ENCODE measurements at places on chromosomes 13 and 19. TPM values are rescaled to one million over a fixed set of nuclear protein-coding genes. Genes with fewer than 3 reads are reported as not detected.
A peak's percentile ranks its signal among the peaks of the same experiment; 100 is the strongest.

CEACAM20 gene
- 0.60 TPM for total RNA-seq

CDADC1 gene
- 14.9 TPM for total RNA-seq

LGALS7B gene
- total RNA-seq, result not detected

ANGPTL4 gene
- 1.7 TPM for total RNA-seq

MAB21L1 gene
- total RNA-seq, result 0.41 TPM

OR2Z1 gene
- not detected for total RNA-seq

FCER2 gene
- total RNA-seq, result not detected

KLK15 gene
- total RNA-seq, result not detected

PSPC1 gene
- total RNA-seq, result 71.2 TPM

CD22 gene
- total RNA-seq, result 264 TPM

TMIGD2 gene
- total RNA-seq, result not detected

DNA sequence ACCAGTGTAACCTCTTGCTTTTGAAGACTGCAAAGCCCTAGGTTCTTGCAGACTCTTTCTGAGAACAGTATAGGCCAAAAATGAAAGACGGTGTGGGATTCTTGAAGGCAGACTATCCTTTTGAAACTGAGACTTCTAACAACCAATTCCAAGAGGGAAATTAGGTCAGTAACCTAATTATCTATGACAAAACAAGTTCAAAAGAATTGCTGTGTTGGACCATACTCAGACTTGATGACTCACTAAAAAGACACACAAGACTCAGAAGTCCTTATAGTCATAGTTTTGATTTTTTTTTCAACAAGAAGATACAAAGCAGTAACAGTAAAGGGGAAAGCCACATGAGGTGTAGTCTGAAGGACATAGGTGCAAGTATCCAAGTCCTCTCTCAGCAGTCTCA, 624.0 kb upstream of the GPC6 start:
- no peak for DNase-seq
- H3K4me3 ChIP-seq, result no peak overlapping the region
- no peaks in the 10 kb centered on the region for H3K27me3 ChIP-seq
- H3K4me1 ChIP-seq, result no peaks in the 10 kb centered on the region

DNA sequence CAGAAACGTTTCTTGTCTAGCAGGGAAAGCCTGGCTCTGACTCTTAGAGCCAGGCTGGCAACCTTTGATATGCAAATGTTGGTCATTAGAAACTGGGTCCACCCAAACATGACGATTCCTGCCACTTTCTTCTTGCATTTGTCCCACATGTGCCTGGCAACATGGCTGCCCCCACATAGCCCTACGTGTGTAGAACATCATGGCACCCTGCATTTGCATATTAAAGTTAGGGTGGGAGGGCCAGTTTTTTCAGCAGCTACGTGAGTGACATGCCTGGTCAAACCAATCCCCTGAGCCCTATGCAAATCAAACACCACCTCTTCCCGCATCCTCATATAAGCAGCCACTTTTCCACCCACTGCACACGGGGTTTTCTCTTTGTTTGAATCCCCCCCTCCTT, 95.0 kb downstream of the LIG4 start:
- no peaks in the 10 kb centered on the region for H3K27me3 ChIP-seq
- no peaks in the 10 kb centered on the region for H3K4me1 ChIP-seq
- no peak for DNase-seq

- no peaks in the 10 kb centered on the region for H3K4me1 ChIP-seq
- H3K27ac ChIP-seq, result no peak overlapping the region
- no peaks in the 10 kb centered on the region for H3K36me3 ChIP-seq
- no peaks in the 10 kb centered on the region for H3K27me3 ChIP-seq
- DNase-seq, result no peak
Measured at GRCh38 chr19:51811344-51811743, 16.4 kb downstream of the FPR3 start.

DNA sequence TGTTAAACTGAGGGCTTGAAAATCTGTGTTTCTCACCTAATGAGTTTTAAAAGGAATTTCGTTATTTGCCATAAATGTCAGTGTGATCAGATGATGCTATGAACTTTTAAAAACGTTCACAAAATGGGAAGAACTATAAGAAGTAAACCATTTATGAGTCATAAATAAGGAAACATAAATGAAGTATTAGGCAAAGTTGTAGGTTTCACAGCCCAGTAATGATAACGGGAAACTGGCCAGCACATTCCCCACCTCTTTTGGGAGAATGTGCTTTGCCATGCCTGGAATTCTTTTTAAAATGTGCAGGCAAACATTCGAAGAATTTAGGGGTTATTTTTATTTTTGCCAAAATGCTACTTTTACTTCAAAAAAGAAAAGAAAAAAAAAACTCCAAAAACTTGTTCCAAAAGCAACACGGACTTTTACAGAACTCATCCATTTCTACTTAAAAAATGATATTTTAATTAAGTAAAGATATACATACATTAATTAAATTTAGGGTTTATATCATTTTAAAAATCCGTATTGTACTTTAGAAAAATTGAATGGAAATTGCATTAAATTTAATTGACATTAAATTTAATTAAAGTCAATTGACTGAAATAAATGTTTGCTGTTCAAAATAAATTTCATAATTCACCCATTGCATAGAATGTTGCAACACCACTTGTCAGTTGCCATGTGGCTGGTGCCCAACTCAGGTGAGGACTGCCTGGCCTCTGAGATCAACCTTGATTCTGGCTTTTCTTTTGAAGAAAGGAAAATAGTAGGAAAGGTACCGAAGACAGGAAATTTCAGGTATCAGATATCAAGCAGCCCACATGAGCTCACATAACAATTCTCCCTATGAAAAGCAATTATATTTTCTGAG, 1198.5 kb downstream of the EFNB2 start:
- H3K27ac ChIP-seq, result no peak overlapping the region
- H3K36me3 ChIP-seq, result no peaks in the 10 kb centered on the region
- H3K4me3 ChIP-seq, result no peak overlapping the region
- peaks cover 2% of the 10 kb centered on the region for H3K4me1 ChIP-seq
- no peaks in the 10 kb centered on the region for H3K27me3 ChIP-seq

DNA sequence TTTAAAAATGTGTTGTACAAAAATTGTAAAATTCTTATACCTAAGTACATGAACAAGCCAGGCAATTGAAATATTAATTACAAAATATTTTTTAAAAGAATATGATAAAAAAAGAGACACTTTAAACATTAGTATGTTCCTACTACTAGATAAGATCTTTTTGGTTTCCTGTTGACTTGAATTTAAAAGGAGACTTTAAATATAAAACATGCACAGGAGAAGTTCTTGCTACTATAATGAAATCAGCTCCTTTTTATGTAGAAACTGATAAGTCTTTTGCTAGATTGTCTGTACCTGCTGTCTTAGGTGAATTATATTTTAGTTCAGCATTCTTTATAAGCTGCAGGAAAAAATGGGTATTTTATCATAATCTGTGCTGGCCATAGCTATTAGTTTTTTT, 140.2 kb downstream of the TNFSF13B start:
- no peak for DNase-seq
- no peaks in the 10 kb centered on the region for H3K27me3 ChIP-seq
- no peaks in the 10 kb centered on the region for H3K36me3 ChIP-seq
- no peaks in the 10 kb centered on the region for H3K4me1 ChIP-seq

GRCh38 chr13:77811981-77812380, 106.7 kb downstream of the EDNRB start:
- no peaks in the 10 kb centered on the region for H3K36me3 ChIP-seq
- peaks cover 4% of the 10 kb centered on the region for H3K4me1 ChIP-seq
- no peak overlapping the region for H3K27ac ChIP-seq
- no peak for DNase-seq

DNA sequence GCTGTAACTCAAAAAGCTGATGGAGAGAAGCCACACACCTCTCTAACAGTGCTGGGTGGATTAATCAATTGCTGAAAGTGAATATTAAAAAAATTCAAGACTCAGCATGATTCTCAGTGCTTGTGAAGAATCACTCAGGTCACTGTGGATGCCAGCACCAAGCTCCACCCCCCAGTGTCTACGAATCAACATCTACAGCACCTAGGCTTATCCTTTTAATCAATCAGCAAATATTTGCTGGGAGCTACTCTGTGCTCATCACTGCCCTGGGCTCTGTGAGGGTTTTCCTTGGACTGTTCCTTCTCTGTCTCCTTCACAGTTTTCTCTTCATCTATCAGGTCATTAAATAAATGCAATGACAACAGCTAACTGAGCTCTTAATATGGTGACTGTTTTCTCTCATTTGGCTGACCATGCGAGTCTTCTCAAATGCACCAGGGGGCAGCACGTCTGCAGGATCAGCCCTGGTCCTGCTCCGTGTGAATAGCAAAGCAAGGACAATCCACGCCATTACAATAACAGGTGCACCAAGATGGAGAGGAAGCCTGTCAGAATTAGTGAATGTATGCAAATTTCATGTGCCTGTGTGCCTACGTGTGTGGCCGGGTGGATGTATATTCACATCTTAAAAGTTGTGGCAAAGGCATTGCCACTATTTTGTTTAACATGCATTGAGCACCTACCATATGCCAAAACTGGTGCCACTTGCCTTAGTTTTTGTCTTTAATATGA, 14.6 kb upstream of the C13orf42 start:
- DNase-seq, result no peak
- H3K36me3 ChIP-seq, result no peaks in the 10 kb centered on the region
- no peak overlapping the region for H3K4me3 ChIP-seq
- H3K27me3 ChIP-seq, result no peaks in the 10 kb centered on the region

- DNase-seq, result no peak
- H3K27me3 ChIP-seq, result no peaks in the 10 kb centered on the region
- no peaks in the 10 kb centered on the region for H3K36me3 ChIP-seq
- no peak overlapping the region for H3K27ac ChIP-seq
- H3K4me3 ChIP-seq, result no peak overlapping the region
- peaks cover 2% of the 10 kb centered on the region for H3K4me1 ChIP-seq
Measured at GRCh38 chr19:441213-441836, 19.5 kb downstream of the SHC2 start.

DNA sequence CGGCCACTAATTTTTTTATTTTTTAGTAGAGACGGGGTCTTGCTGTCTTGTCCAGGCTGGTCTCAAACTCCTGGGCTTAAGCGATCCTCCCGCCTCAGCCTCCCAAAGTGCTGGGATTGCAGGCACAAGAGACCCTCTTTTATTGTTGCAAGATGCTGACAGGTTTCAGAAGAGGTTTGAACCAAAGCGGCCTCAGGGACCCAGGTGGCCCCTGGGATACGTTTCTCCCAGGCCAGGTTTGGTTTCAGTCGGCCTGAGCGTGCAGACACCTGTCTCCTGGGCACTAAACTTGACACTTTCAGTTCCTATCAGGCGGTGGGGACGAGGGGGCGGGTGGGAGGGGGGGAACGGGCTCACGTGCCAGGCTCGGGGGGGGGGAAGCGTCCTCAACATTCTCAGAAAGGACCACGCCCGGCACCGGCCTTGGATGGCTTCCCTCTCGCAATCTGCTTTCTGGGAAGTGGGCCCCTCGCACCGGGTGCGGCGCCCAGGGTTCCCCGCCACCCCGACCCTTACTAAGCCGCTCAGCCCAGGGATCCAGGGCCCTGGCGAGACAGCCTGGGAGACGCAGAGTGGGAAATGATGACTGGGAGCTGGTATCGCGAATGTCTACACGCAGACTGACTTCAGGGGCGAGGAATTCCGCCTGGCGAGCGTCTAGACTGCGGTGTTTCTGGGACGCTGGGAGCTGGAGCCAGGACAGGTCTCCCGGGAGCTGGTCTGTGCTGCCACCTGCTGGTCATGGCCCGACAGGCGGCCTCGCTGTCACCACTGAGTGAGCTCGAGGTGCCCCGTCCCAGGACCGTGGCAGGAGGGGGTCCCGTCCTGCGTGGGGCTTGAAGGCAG, 91.6 kb downstream of the GNG7 start:
- H3K4me3 ChIP-seq, result peak overlapping the region; percentile 44
- peak; percentile 97 for DNase-seq
- no peak overlapping the region for H3K27ac ChIP-seq
- no peaks in the 10 kb centered on the region for H3K36me3 ChIP-seq
- no peaks in the 10 kb centered on the region for H3K27me3 ChIP-seq
- no peaks in the 10 kb centered on the region for H3K4me1 ChIP-seq
